CD4-positive, alpha-beta T cell treated with Interleukin-17A for 1 hour (primary cell): ENCODE measurements at places on chromosomes 11 and 22.

- DNase-seq = no peak
These were observed 238.1 kb upstream of the TENM4 start for GRCh38 chr11:79678780-79679452.

DNA sequence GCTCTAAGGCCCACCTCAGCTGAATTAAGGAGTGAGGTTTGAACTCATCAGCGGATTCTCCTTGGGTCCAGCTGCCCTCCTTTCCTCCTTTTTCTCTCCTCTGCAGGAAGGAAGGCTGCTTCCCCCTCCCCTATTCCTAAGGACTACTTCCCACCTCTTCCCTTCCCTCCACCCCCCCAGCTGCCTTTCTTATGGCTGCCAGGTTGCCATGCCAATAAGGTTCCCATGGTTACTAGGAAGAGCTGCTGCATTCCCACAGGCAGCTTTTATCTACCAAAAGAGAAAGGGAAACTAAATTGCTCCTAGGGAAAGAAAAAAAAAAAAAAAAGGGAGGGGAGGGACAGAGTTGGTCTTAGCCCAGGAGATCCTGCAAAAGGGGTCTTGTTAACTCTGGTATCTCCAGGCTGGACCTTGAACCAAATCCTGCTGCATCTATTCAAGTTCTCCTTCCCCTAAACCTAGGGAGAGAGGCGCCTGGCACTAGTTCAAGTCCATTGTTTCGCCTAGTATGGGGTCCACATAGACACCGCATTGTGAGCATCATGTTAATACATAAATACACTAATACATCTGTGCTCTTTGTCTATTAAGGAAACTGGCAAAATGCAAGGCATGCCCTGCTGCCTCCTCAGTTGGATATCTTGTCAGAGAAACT lies 21.2 kb upstream of the FEZ1 start:
- DNase-seq = no peak

GRCh38 chr22:42608823-42609361 lies 5.8 kb downstream of the POLDIP3 start:
- no peak for DNase-seq

GRCh38 chr11:10916665-10917064 lies 58.8 kb upstream of the ZBED5 start:
- no peak for DNase-seq

DNA sequence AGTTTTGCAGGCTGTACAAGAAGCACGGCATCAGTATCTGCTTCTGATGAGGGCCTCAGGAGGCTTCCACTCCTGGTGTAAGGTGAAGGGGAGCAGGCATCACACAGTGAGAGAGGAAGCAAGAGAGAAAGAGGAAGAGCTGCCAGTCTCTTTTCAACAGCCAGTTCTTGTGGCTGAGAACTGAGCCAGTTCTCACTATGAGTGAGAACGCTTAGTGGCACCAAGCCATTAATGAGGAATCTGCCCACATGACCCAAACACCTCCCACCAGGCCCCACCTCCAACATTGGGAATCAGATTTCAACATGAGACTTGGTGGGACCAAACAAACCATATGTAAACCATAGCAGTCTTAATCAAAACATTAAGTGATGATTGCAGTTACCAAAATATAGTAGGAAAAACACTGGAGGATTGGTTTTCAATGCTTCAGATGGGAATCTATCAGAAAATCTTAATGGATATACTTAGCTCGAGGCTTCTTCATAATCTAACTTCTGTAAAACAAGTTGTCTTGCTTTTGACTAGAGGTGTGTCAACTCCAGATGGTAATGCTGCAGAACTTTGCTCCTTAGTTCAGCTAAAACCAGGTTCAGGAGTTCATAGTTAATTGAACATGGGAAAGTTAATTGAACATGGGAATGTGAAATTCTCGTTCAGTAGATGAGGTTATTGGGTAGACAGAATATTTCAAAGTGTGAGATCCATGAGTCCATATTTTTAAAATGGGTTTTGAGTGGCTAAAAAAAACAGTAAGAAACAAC lies 12.2 kb downstream of the FAR1 start:
- DNase-seq = no peak

DNA sequence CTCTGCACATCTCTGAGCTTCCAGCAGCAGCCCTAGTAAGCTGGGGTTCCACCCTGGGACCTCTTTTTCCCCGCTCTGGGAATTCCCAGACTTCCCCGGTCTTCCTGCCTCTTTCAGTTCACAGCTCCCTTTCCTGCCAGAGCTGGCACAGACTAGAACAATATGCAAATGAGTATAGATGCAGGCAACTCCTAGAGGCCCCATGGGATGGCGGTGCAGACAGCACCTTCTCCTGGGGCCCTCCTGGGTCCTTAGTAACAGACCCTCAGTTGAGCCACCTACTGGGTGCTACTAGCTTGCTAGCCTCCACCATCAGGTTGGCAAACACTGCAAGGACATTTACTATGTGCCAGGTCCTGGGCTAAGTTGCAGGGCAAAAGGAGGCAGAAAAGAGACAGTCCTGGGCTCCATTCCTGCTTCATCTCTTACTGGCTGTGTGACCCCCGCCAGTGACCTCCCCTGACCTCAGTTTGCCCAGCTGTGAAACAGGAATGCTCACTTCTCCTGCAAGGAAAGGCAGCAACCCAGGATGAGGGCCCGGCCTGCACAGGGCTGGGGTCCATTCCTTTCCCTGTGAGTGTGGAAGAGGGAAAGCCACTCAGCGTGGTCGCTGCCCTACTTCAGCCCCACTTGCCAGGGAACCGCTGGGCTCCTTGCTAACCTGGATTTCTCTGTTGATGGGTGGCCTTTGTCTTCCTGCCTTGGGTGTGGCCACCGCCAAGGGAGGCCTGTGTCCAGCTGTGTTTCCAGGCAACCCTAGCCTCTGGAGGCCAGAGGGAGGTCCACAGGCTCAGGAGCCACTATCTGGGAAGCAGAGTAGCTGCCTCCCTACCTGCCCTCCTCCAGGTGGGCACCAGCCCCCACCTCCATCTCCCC lies 7.3 kb downstream of the RELT start:
- peak; percentile 7 for DNase-seq

- peak; percentile 1 for DNase-seq
These were observed 8.5 kb downstream of the SIK3 start for GRCh38 chr11:117089685-117090084.

DNA sequence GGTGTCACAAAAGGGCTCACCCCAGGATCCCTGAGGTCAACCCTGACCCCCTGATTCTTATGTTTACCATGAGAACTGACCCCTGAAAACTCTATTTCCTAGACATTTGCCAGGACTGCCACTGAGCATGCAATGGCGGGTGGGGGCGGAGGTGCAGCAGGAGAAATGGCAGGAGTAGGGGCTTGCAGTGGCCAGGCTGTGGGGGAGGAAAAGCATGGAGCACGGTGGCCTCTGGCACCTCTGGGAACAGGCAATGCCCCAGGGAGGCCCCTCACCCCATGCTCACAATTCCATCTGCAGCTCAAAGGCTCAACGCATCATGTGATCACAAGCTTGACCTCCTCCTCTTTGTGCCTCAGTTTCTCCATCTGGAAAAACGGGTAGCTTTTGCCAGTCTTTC lies 46.5 kb upstream of the FGF3 start:
- DNase-seq = no peak

- DNase-seq = no peak
These were observed 150.2 kb upstream of the ARHGAP20 start for GRCh38 chr11:110862407-110862806.

GRCh38 chr11:121372671-121373429 lies 79.3 kb upstream of the SORL1 start:
- peak; percentile 12 for DNase-seq

GRCh38 chr22:36772451-36772850 lies 3.5 kb downstream of the IFT27 start:
- DNase-seq = no peak

DNA sequence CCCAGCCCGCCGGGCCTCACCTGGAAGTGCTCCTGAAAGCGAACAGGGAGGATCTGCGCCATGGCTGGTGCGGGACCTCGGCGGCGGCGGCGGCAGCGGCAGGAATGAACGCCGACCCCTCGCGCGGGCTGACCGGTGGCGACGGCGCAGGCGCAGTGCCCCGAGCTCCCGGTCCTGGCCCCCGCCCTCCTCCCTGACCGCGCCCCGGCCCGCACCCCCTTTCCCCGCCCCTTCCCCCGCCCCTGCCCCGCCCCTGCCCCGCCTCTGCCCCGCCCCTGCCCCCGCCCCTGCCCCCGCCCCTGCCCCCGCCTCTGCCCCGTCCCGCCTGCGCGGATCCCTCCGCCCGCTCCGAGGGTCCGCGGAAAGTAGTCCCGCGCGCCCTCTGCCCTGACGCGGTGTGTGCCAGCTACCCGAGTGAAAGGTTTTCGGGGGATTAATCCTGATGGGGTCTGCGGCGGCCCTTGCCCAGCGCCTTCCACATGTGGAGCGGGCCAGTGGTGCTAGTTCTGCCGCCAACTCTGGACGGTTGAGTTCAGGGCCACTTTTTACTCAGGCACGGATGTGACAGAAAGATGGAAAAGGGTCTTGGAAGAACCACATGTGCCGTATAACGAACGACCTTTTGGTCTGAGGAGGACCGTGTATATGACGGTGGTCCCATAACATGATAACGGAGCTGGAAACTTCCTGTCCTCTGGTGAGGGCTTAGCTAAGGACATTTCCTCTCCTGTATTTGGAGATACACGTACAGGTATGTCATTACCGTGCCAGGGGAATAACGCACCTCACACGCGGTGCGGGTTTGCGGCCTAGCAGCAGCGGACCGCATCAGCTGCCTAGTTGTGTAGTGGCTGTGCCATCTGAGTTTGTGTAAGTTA lies at the start of gene CLTCL1:
Gene CLTCL1, minus strand, starts transcription at position 140 of the 878 bp plus-strand sequence. Its CDS starts 78 bp downstream, at position 62.
- DNase-seq = peak; percentile 80

- DNase-seq = no peak
These were observed 10.0 kb upstream of the TPBGL start for GRCh38 chr11:75230621-75231020.

DNA sequence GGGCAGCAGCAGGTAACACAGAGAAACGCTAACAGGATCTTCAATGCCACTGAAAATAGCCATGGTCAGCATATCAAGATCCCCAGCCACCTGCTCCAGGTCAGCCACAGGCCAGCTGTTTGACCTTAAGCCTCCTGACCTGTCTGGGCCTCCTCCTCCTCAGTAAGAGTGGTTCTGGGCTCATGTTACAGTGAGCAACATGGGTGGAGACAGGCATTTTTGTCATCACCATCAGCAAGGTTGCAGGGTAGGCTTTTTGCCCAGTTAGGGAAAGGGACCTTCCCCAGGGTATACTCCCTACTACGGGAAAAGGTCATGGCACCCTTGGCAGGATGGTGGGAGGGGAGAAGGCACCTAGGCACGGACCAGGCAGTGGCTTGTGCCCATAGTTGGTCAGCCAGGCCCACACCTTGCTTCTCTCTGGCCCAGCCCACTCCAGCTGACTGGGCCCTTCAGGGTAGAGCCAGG lies 131.8 kb upstream of the PARVA start:
- DNase-seq = no peak

DNA sequence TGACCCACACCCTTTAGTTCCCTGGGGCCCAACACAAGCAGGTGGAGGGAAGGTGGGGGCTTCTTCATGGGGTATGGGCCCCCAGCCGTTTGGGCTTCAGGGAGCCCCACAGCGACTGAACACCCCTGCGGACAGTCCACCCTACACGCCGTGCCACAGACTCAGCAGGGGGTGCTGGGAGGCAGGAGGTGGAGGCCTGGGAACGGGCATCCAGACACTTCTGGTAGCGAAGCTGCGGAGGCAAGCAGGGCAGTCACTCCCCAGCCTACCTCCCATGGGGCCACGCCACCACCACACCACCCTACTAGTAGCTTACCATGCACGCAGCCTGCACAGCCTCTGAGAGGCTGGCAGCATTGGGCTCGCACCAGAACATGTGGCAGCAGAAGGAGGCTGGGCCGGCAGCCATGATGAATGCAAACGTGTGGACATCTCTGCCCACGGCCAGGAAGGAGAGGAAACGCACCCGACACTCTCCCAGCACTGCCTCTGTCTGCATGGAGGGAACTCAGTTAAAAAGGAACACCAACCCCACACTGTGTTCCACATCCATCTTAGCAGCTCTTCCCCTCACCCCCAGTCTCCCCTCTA lies 5.3 kb downstream of the SMPD1 start:
- no peak for DNase-seq

GRCh38 chr11:64243236-64243854 lies 2.5 kb downstream of the FKBP2 start:
- DNase-seq = no peak

GRCh38 chr22:23376256-23376655 lies 195.9 kb downstream of the BCR start:
- peak; percentile 31 for DNase-seq

- no peak for DNase-seq
These were observed 128.6 kb downstream of the RRAS2 start for GRCh38 chr11:14230407-14230806.

- DNase-seq = no peak
These were observed 76.1 kb downstream of the SOX6 start for GRCh38 chr11:16280256-16280682.

GRCh38 chr11:17013548-17014320 lies 480 bp downstream of the PLEKHA7 start:
- DNase-seq = peak; percentile 25

GRCh38 chr22:38202437-38203089 lies 769 bp downstream of the MAFF start:
- DNase-seq = peak; percentile 74

GRCh38 chr11:19918302-19919049 lies 205.8 kb downstream of the NAV2 start:
- DNase-seq = no peak

- no peak for DNase-seq
These were observed 889.7 kb upstream of the API5 start for GRCh38 chr11:42422090-42422489.

GRCh38 chr11:93490996-93491618 lies 52.1 kb downstream of the SMCO4 start:
- DNase-seq = no peak

DNA sequence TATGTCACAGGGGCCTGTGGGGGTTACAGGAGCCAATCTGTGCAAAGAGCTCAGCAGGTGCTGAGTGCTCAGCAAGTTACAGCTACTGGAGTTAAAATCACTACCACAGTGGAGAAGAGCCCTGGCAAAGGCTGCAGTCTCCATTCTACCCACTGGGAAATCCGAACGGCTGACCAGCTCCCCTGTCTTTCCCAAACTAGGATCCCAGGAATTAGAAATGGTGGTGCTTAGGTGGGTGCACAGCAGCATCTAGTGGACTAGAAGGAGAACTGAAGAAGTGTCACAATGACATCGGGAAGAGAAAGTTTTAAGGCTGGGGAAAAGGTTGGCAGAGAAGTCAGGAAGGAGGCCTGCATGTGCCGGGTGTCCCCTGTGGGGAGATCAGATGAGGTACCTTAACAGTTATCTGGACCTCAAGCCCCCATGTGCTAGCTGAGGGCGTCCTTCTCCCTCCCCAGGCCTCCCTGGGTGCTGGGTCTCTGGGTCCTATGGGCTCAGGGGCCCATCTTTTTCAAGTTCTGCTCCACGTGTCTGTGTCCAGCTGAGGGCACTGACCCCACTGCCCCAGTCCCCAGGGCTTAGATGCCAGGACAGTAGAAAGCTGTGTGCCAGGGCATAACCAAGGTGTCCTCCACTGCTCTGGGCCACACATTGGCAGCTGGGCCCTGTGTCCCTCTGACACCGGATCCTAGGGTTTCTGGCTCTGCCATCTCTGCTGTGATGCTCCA lies 1.9 kb downstream of the PIWIL3 start:
- DNase-seq = no peak

DNA sequence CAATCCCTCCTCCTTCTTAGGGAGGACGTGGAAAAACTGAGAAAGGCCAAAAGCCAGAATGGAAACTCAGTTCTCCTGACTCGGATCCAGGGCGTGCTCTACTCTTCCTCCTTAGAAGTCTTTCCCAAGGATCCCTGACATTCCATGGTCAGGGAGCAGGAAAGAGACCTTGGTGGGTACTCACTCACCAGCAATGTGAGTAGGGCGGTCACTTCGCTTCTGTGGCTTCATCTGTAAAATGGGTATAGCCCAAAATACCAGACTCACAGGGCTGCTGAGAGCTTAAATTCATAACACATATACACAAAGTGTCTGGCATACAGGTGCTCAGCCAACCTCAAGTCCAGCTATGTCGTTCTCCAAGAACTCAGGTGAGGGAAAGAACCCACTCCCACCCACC lies 629 bp upstream of the KCTD17 start:
- DNase-seq = no peak
